Stimulated activated CD8-positive, alpha-beta memory T cell treated with anti-CD3 and anti-CD28 coated beads, Interleukin-15, amount 100 ng/mL, for 4 hours (primary cell): ENCODE measurements at places on chromosomes 1 and 21.

- DNase-seq: no peak
Observed at GRCh38 chr1:66278260-66279021, 255.5 kb upstream of the SGIP1 start.

DNA sequence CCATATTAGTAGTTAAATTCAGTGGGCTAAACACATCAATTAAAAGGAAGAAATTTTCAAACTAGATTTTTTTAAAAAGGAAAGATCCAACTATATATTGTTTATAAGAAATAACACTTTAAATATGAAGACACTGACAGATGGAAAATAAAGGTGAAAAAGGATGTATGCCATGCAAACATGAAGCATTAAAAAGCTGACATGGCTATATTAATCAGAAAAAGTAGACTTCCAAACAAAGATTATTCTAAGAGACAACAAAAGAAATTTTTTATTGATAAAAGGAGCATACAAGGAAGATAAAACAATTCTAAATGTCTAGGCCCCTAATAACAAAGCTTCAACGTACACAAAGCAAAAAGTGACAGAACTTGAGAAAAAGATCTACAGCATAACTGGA, 92.2 kb downstream of the ATF6 start:
- no peak for DNase-seq

DNA sequence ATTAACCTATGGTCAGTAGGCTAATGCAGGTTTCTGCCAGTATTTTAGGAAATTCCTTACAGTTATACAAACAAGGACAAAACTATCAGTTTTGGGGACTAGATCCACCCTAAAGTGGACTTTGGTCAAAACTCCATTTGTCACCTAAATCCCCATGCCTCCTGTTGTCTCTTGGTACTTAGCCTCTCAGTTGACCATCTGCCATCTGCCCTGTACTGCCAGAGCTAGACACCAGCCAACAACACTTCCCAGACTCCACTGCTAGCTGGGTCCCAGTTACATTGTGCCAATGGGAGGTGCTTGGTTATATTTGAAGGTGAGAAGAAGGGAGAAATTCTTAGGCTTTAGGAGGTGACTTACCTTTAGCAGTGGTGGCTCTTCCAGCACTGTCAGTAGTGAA, 17.0 kb upstream of the BSDC1 start:
- DNase-seq: no peak

- DNase-seq: peak; percentile 69
Observed at GRCh38 chr1:6259491-6260362, 1.2 kb downstream of the GPR153 start.

GRCh38 chr1:3064901-3065300, 4.1 kb upstream of the PRDM16 start:
- DNase-seq: no peak

GRCh38 chr1:235503403-235504121, 690 bp downstream of the B3GALNT2 start:
- DNase-seq: no peak

GRCh38 chr1:198205016-198205684, 48.4 kb downstream of the NEK7 start:
- DNase-seq: no peak

GRCh38 chr1:93689521-93690223, 8.0 kb upstream of the BCAR3 start:
- DNase-seq: no peak

GRCh38 chr1:39205102-39205780, 746 bp downstream of the MACF1 start:
- DNase-seq: peak; percentile 58

- DNase-seq: no peak
Observed at GRCh38 chr1:40948741-40949443, 30.6 kb upstream of the CTPS1 start.

GRCh38 chr21:36156815-36157670, at the start of gene DOP1B:
Gene DOP1B, plus strand, starts transcription at chr21:36156824. Its CDS starts 7,910 bp downstream, at chr21:36164734.
- DNase-seq: no peak

GRCh38 chr1:32876341-32877210, 5.9 kb upstream of the FNDC5 start:
- DNase-seq: no peak

DNA sequence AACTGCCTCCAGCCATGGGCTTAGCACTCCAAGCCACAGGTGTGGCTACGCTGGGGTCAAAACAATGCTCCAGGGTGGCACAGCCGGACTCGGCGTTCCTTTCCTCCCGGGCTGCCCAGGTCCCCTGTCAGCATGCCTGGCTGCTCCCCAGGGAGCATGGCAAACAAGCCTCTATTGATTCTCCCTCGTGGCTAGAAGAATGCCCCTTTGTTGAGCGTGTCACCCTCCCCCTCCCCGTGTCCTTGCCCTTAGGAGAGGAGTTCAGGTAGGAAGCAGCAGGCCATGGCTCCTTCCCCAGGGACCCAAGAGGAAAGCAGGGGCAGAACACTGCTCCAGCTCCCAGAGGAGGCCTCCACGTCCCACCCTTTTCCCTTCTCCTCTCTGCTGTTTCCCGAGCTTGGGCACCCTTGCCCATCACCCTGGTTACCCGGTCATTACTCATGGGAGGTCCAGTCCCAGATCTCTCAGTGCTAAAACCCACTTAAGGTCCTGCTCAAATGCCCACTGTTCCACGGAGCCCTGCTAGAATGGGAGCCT, 57.4 kb upstream of the CITED4 start:
- DNase-seq: no peak

GRCh38 chr1:17680308-17680707, 74.8 kb upstream of the ACTL8 start:
- no peak for DNase-seq

GRCh38 chr1:64471218-64472039, 1.5 kb downstream of the CACHD1 start:
- DNase-seq: no peak

DNA sequence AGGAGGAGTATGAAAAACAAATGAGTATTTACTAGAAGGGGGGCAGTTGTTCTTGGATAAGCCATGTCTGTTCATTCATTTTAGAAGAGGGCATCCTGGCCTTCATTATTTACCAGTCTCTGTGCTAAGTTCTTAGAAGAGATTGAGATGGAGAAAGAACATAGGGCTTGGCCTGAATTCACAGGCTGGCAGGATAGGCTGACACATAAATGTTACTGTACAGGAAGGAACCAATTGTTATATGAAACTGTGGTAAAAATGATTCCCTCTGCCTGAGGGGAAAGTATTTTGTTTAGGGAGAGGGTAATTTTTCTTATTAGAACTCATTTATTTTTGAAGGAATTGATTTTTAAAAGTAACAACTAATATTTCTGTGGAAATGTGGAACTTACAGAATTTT, 99.5 kb downstream of the MAN1A2 start:
- no peak for DNase-seq

GRCh38 chr1:33060579-33061083, 20.3 kb upstream of the AZIN2 start:
- DNase-seq: no peak

- no peak for DNase-seq
Observed at GRCh38 chr1:77627978-77628570, 54.4 kb downstream of the ZZZ3 start.

- no peak for DNase-seq
Observed at GRCh38 chr1:182185842-182186756, 124.6 kb upstream of the ZNF648 start.

GRCh38 chr1:172322219-172323061, 98.0 kb upstream of the C1orf105 start:
- DNase-seq: no peak

DNA sequence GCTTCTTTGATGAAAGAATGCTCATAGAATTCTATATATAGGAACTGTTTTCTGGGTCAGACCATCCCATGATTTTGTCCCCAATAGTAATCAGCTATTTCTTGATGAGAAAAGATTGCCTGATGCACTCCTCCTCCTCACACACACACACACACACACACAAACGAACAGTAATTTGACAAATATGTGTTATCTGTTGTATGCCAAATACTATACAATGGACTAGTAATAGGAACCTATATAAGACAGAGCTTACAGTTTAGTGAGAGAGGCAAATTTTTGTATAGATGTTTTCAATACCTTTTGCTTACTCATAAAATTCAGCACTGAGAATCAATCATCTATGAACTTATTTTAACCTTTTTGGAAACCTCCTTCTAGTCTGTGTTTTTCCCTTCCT, 76.8 kb downstream of the PLA2G4A start:
- DNase-seq: no peak

DNA sequence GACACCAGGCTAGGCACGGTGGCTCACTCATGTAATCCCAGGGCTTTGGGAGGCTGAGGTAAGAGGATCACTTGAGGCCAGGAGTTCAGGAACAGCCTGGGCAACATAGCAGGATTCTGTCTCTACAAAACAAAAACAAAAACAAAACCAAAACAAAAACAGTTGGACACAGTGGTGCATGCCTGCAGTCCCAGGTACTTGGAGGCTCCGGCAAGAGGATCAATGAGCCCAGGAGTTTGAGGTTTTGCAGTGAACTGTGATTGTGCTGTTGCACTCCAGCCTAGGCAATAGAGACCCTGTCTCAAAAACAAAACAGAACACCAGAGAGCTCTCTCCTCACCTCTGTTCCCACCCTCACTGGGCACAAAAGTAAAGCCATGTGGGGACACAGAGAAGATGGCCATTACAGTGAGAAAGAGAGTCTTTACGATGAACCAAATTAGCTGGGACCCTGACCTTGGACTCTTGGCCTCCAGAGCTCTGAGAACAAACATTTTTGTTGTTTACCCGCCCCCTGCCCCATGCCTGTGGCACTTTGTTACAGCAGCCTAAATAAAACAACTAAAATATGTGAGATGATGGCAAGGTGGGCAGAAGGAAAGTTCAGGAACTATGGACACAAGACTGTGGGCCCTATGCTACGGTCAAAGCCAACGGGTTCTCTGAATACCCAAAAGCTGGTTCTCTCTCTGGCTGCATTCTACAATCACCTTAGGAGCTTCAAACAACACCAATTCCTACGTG, 9.8 kb downstream of the NADK start:
- no peak for DNase-seq

GRCh38 chr1:43414634-43415223, 25.0 kb downstream of the SZT2 start:
- peak; percentile 22 for DNase-seq
